ENCODE measurements at places on chromosomes 11 and 22. TPM values are rescaled to one million over a fixed set of nuclear protein-coding genes. Genes with fewer than 3 reads are reported as not detected.
A peak's percentile ranks its signal among the peaks of the same experiment; 100 is the strongest.

Gene ALDH3B1
- polyA plus RNA-seq, result 25.1 TPM

Gene CALCA
- 0.27 TPM for polyA plus RNA-seq

Gene NRGN
- 0.67 TPM for polyA plus RNA-seq

Gene SEC14L6
- not detected for polyA plus RNA-seq

Gene POTEH
- not detected for polyA plus RNA-seq

Gene APOA5
- not detected for polyA plus RNA-seq

DNA sequence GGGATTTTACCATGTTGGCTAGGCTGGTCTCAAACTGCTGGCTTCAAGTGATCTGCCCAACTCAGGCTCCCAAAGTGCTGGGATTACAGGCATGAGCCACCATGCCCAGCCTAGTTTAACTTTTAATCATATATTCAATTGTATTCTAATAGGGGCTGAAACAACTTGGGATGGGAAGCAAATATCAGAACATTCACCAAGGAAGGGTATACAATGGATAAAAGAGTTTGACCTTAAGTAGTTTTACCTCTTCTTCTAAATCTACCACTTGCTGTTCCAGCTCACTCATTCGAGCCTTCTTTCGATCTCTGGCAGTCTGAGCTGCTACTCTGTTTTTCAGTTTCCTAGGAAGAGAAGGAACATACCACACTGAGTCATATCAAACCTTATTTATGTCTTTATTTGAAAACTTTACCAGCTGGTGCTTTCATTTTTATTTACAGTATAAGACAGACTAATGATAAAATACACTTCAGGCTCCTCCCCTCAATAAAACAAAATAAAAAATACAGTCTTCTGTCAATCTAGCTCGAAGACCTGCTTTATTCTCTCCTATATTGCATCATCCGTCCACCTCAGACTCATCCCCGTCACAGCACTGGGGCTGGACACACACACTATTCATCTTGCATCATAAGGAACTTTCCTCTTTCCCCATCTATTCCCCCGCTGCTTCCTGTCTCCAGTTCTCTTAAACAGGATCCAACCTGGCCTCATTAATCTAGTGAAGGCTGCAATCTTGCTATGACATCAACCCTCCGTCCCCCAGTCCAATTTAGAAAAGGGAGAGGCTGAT lies 1.4 kb downstream of the XBP1 start:
- no peaks in the 10 kb centered on the region for H3K27me3 ChIP-seq
- peak overlapping the region; percentile 91 for H3K4me3 ChIP-seq
- peaks cover 14% of the 10 kb centered on the region for H3K4me1 ChIP-seq
- H3K36me3 ChIP-seq, result peaks cover 20% of the 10 kb centered on the region

DNA sequence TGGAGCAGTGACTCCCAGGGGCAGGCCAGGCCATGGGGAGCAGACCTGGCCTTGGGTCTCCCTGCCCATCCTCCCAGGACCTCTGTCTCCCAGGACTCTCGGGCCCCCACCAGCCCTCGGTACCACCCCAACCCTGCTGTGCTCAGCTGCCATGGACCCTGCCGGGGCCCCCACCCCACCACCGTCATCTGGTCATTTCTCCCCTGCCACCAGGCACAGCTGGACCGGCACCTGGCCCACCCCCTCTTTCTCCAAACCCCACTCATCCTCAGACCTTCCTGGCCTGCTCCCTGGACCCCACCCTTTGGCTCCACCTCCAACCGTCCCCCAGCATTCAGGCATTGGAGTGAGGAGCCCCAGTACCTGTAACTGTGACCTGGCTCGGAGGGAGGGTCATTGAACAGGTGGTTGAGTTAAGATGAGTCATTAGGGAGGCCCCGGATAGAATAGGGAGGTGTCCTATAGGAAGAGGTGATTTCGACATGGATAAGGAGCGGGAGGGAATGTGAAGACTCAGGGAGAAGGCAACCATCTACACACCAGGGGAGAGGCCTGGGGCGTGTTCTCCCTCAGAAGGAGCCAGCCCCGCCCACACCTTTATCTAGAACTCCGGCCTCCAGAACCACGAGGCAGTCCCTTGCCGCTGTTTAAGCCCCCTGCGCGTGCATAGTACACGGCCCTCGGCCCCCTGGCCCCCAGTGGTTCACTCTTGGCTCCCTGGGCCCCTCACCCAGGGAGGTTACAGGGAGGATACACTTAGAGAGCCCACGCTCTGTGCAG lies 1395.9 kb downstream of the BRD1 start:
- no peaks in the 10 kb centered on the region for H3K27me3 ChIP-seq
- no peak overlapping the region for H3K4me3 ChIP-seq
- no peaks in the 10 kb centered on the region for H3K4me1 ChIP-seq
- H3K27ac ChIP-seq, result no peak overlapping the region
- H3K36me3 ChIP-seq, result no peaks in the 10 kb centered on the region

DNA sequence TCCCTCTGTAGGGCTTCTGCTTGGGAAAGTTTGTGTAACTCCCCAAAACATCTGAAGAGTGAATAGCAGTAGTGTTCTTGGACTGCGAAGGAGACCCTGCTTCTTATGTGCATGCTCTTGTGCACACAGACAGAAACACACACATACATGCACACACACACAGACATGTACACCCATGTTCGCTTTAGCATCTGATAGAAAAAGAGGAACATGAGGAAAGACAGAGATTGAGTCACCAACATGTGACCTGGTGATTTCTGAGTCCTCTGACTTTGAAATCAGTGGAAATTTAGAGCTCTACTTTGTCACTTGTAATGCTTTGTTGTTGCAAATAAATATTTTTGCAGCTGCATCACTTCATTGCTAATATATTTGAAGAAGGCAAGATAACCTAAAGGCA lies 23.8 kb downstream of the CD44 start:
- H3K36me3 ChIP-seq, result no peaks in the 10 kb centered on the region
- no peaks in the 10 kb centered on the region for H3K27me3 ChIP-seq
- peaks cover 4% of the 10 kb centered on the region for H3K4me1 ChIP-seq
- H3K4me3 ChIP-seq, result no peak overlapping the region

DNA sequence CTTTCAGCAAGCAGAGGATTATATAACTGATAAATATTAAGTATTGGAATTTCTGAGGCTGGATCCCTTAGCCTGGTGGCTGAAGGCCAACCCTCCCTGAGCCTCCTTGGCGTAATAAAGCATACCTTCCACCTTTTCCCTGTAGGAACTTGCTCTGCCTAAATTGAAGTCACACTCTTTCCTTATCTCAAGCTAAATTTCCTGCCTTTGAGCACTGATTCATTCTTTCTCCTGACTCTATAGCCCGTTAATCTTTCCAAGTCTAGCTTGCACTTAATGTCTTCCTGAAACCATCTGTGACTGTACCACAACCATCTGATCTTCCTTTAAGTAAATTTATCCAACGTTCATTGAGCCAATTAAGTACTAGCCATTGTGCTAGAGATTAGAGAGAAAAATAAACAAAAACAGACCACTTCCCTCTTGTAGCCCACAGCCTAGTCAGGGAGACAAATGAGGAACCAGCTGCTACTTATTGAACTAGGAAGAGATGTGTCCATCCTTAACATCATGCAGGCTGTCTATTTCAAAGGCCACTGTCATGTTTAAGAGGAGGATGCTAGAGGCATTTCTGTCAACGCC lies 62.9 kb downstream of the GRK3 start:
- no peaks in the 10 kb centered on the region for H3K4me1 ChIP-seq
- DNase-seq, result no peak
- no peak overlapping the region for H3K27ac ChIP-seq
- no peaks in the 10 kb centered on the region for H3K36me3 ChIP-seq
- no peaks in the 10 kb centered on the region for H3K27me3 ChIP-seq

- H3K36me3 ChIP-seq, result no peaks in the 10 kb centered on the region
- H3K4me3 ChIP-seq, result no peak overlapping the region
- H3K27me3 ChIP-seq, result no peaks in the 10 kb centered on the region
- no peak for DNase-seq
Measured at GRCh38 chr22:17242641-17243040, 23.4 kb upstream of the ADA2 start.

DNA sequence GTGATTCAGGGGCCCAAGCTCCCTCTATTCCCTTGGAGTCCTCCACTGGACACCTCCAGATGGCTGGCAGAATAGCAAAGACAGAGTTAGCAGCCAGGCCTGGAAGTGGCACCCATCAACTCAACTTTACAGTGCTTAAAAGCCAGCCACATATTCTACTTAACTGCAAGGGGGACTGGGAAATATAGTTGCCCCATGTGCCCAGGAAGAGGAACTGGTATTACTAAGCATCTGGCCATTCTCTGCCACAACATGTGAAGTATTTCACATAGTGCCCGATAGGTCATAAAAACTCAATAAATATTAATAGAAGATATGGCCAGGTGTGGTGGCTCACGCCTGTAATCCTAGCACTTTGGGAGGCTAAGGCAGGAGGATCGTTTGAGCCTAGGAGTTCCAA lies 5.5 kb upstream of the IL10RA start:
- no peak overlapping the region for H3K27ac ChIP-seq
- H3K27me3 ChIP-seq, result no peaks in the 10 kb centered on the region
- no peak overlapping the region for H3K4me3 ChIP-seq
- H3K4me1 ChIP-seq, result peaks cover 2% of the 10 kb centered on the region

DNA sequence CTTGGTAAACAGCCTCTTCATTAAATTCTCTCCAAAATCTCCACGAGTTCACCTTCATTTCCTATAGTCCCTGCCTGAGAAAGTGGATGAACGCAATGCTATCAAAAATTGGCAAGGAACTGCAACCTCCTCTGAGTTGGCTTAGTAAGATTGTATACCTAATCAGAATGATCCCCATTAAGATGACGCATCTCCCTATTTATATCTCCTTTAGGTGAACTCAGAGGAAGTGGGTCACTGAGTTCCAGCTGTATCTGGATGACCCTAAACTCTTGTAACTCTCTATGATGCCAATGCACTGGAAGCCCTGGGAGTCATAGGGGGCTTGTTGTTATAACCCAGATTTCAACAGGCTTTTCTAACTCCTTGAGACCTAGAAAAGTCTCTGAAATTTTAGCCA lies 48.2 kb downstream of the OR10A6 start:
- no peak overlapping the region for H3K27ac ChIP-seq
- H3K27me3 ChIP-seq, result no peaks in the 10 kb centered on the region
- no peaks in the 10 kb centered on the region for H3K36me3 ChIP-seq
- H3K4me3 ChIP-seq, result no peak overlapping the region
- no peak for DNase-seq
- H3K4me1 ChIP-seq, result no peaks in the 10 kb centered on the region

GRCh38 chr11:133705873-133706272 lies 139.4 kb downstream of the SPATA19 start:
- H3K27me3 ChIP-seq, result no peaks in the 10 kb centered on the region
- no peaks in the 10 kb centered on the region for H3K4me1 ChIP-seq
- DNase-seq, result no peak
- H3K4me3 ChIP-seq, result no peak overlapping the region
- no peaks in the 10 kb centered on the region for H3K36me3 ChIP-seq
- no peak overlapping the region for H3K27ac ChIP-seq

DNA sequence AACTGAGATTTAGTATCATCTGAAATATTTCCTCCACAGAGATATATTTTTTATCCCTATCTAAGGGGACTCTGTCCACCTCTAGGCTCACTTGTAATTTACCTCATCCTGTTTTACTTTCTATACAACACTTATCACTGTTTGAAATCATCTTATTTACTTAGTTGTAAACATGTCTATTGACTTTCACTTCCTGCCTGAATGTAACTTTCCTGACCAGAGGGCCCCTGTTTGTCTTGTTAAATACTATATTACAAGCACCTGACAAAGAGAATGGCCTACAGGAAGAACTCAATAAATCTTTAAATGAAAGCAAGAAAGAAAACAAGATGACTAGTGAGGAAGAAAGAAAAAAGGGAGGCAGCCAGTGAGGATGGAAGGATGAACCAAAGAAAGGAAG lies 1727.5 kb downstream of the LRRC4C start:
- no peaks in the 10 kb centered on the region for H3K4me1 ChIP-seq
- DNase-seq, result no peak
- H3K36me3 ChIP-seq, result no peaks in the 10 kb centered on the region
- no peak overlapping the region for H3K4me3 ChIP-seq

GRCh38 chr11:66076561-66076960 lies 6.5 kb downstream of the PACS1 start:
- DNase-seq, result no peak
- no peak overlapping the region for H3K27ac ChIP-seq
- H3K4me3 ChIP-seq, result no peak overlapping the region
- H3K27me3 ChIP-seq, result no peaks in the 10 kb centered on the region
- peaks cover 16% of the 10 kb centered on the region for H3K4me1 ChIP-seq

DNA sequence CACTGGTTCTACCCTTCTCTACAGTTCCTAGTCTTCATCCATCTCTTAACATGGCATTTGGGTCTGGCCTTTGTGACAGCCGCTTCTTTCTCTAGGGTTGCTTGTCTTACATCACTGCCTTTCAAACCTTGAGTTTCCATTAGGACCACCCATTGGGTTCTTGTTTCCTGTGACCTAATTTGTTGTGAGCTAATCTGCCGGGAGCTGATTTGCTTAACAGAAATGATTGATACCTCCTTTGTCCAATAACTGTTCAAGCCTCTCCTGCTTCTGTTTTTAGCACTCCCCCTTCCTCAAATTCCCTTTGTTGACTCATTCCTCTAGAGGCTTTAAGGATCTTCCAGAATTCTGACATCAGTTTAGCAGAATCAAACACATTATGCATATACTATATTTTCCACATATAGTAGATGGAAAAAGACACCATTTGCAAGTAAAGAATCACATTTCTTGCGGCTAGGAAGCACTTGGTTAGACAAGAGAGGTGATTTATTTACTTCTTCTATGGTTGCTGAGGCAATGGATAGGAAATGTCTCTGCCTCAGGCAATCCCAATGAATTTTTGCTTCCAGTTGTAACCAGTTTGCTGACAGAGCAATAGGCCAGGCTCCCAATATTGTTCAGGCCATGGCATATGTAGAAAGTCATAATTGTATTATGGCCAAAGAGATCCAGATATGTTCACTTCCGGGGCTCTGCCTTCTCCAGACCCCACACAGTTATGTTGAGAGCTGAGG lies 130.7 kb downstream of the SNX19 start:
- H3K27me3 ChIP-seq, result no peaks in the 10 kb centered on the region
- no peak overlapping the region for H3K4me3 ChIP-seq
- no peak overlapping the region for H3K27ac ChIP-seq
- no peaks in the 10 kb centered on the region for H3K36me3 ChIP-seq

DNA sequence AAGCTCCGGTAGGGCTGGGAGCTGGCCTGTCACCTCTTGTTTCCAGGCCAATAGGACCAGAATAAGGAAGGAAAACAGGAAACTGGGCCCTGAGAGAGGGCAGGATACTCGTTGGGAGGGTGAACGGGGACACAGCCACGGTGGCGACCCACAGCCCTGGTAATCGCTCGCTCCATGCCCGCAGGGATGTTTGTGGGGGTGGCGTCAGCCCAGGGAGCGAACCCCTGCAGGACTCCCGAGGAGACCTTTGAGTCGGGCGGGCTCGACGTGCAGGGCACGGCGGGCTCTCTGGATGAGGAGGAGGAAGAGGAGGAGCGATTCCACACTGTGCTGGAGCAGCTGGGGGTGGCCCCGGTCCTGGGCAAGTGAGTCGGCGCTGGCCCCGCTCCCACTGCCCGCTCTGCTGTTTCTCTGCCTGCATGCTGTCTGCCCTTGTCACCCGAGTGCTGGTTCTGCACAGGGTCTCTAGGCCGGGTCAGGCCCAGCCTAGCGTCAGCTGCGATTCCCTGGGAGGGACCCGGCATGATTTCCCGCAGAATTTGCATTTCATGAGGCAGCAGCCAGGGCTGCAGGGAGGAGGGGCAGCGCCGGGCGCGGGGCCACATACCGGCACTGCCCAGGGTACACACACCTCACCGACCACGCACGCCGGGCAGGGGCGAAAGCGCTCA lies 1.6 kb downstream of the CRACR2B start:
- peaks cover 15% of the 10 kb centered on the region for H3K27me3 ChIP-seq
- peak overlapping the region; percentile 36 for H3K4me3 ChIP-seq
- DNase-seq, result peak; percentile 76
- H3K27ac ChIP-seq, result peak overlapping the region; percentile 92
- H3K4me1 ChIP-seq, result peaks cover 75% of the 10 kb centered on the region
